Stimulated activated CD8-positive, alpha-beta memory T cell treated with anti-CD3 and anti-CD28 coated beads, Interleukin-7, amount 100 ng/mL, for 4 hours (primary cell): ENCODE measurements at places on chromosomes 5 and 9.
A peak's percentile ranks its signal among the peaks of the same experiment; 100 is the strongest.

DNA sequence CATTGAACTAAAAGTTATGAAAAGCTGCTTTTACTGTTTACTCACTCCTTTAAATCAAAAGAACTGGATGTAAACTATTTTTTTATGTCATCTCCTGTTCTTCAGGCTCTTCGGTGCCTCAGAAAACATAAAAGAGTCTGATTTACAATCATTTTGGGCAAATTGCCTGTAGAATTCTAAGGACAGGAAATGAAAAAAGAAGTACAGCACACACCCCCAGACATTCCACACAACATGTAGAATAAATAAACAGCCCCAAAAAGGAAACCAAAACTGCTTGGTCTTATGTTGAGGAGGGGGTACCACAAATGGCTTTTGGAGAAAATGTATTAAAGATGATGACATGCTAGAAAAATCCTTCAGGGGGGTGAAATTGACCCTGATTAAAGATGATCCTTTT lies 57.2 kb downstream of the ITGA1 start:
- DNase-seq: no peak

- DNase-seq: no peak
These were observed 26.9 kb downstream of the CNOT6 start for GRCh38 chr5:180521101-180521500.

DNA sequence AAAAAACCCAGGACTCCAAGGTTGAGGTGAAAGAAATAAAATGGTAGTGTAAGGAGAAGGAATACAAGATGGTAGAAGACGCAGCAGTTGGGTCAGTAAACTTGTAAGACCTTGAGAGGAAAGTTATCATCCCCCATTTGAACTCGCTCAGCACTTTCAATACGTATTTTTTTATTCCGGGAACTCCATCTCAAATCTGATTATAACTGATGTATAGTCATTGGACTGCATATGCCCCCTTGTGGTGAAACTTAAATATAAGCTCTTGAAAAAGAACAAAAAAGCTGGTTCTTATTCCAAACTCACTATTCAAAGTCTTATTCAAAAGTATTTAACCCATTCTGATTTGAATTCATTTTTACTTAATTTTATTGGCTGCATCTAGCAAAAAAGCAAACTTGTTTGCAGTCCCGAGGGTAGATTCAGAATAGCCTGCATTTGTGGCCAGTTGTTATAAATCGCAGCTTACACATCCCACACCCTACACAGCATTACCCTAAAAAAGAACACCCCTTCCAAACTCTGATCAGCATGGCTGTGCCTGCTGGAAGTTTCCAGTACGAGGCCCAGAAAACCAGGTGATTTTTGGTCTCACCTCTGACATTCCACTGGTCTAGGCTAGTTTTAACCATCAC lies 118.0 kb downstream of the ESM1 start:
- no peak for DNase-seq

- no peak for DNase-seq
These were observed 9.2 kb downstream of the C9orf85 start for GRCh38 chr9:71920456-71921189.

DNA sequence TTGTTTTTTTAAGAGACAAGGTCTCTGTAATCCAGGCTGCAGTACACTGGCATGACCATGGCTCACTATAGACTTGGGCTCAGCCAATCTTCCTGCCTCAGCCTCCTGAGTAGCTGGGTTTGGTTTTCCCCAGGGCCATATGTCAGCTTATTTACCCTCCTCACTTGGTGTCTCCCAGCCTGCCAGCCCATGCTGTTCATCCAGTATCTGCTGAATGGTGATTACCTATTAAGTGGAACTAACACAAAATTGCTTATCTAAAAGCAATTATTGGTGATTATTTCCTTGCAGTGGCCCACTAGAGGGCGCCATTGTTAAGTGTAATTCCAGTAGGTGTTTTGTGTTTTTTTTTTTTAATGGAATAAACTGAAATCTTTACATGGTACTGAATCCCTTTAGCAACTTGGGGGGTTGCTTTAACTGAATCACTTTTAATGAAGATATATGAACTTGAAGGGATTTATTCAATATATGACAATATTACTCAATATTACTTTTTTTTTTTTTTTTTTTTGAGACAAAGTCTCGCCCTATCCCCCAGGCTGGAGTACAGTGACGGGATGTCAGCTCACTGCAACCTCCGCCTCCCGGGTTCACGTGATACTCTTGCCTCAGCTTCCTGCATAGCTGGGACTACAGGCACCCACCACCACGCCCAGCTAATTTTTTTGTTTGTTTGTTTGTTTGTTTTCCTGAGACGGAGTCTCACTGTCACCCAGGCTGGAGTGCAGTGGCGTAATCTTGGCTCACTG lies 13.8 kb downstream of the EXOSC2 start:
- DNase-seq: peak; percentile 48

DNA sequence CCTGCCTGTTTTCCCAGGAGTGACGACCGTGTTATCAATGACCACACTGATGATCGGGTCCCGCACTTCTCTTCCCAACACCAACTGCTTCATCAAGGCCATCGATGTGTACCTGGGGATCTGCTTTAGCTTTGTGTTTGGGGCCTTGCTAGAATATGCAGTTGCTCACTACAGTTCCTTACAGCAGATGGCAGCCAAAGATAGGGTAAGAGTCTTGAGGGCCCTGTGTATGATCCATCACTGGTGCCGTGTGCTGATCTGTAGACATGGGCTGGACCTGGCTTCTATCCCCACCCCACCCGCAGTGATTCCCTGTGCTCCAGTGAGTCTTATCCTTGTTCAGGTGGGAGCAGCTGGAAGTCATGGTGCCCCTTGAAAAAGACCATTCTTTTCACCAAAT lies 26.0 kb downstream of the GABRP start:
- no peak for DNase-seq

DNA sequence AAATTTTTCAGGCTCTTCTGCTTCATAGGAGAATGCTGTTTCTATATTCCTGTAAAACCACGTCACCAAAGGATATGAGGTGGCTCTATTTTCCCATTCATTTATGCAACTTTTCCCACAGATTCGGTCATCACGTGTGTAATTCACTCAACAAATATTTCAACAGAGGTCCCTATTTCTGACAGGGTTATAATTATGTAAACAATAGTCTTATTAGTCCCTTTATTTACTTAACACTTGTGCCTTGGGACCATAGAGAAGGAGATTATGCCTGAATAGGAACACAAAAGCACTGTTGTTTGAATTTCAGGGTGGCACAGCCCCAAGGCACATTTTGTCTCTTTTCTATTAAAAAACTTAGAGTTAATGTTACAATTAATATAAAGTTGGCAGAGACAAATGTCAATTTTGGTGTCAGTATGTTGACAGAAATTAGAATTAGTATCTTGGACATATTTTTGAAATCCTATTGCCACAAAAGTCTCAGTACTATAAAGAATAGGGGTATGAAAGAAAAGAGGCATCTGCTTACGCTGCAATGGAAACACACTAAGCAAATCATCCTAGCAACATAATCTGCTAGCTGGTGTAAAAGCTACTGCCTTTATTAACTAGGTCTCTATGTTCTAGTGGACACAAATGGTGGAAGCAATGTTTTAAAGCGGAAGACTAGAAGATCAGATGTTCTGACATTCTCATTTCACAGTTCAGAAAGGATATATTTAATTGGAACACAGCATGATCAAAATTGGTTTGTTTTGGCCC lies 229.1 kb upstream of the TBCA start:
- DNase-seq: no peak

DNA sequence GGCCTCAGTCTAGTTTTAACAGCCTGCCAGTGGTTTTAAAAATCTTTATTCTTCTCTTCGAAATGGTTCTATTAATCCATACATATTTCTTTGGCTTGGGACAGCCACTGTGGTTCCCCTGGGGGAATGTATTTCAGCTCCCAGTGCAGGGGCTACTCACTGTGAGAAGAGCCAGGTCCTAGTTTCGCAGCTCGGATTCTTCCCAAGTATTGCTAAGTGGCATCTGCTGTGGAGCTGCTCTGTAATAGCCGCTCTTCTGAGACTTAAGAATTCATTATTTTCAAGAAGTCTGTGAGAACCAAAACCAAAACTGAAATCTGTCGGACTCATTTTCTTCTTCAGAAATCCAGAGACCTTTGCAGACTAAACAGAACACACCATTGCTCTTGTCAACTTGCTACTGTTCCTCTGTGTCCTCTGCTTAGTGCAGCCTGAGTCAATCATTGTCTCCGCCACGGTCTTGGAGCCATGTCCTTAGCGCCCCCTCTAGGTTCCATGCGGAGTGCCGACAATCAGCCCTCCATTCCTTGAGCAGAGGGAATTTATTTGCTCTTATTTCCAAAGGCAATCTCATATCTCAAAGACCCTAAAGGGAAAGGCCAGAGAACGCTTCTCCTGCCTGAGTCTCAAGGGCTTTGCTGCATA lies 478.2 kb downstream of the SPATA31D1 start:
- no peak for DNase-seq

GRCh38 chr5:152933056-152933455 lies 528.0 kb upstream of the NMUR2 start:
- no peak for DNase-seq

- no peak for DNase-seq
These were observed 63.2 kb upstream of the COL15A1 start for GRCh38 chr9:98880311-98881015.

DNA sequence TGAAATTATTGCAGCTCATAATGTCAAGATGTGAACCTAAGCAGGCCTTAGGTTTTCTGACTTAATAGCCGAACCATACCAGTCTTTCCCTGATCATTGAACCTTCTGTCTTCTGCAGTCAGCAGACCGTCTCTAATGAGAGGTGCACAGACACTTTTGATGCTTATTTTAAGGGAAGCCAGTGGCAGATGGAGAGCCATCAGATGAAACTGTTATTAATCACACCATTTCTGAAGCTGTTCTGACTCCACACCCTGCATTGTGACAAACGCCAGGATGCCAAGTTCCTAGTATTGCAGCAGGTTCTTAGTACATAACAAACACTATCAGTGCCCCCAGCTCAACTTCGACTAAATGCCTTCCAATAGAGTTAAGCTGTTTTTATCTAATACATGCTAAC lies 43.0 kb downstream of the PIK3R1 start:
- DNase-seq: no peak

DNA sequence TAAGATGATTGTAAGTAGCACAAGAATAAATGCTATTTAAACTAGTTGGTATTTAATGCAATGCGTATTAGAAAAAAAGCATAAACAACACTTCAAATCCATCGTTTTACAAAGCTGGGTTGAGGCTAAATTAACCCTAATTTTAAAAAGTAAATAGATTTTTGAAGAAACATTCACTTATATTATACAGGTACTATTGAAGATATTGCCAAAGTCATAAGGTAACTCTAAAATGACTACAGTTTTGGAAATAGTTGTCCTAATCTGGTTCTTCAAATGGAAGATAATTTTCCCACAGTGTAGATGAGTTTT lies 20.1 kb downstream of the SLC38A9 start:
- DNase-seq: no peak

- DNase-seq: no peak
These were observed 217.8 kb upstream of the RASEF start for GRCh38 chr9:83280790-83281189.
